NCI-H1048 (cell line): ENCODE measurements at places on chromosomes 1 and 21.

DNA sequence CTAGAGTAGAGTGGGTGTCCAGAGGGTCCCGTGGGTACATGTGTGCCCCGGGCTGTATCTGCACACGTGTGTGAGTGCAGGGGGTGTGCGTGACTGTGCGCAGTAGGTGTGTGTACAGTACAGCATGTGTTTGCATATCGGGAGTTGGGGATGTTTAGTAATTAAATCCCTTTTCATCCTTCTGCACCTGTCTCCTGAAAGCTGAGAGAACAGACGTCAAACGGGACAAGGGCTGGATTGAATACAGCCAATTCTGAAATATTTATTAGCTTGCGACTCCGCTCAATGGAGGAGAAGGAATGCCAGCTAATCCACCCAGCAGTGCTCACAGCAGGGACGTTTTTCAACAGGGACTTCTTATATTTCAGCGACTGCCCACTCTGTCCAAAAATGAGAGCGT, 44.7 kb upstream of the CASZ1 start:
- DNase-seq, result no peak

DNA sequence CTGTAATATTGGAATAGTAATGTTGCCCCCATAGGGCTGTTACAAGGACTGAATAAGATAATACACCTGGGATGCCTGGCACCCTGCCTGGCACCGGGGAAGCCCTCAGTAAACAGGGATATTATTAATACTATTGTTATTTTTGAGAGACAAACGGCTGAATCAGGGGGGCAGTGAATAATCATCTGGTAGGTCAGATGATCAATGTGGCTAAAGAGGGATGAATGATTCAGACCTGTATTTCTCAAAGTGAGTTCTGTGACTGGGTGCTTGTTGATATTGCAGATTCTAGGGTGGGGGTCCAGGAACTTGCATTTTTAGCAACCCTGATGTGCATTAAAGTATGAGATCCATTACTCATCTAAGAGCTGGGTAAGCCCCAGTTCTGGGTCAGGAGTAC, 46.2 kb upstream of the BCL10 start:
- no peak for DNase-seq

GRCh38 chr1:156461781-156462647, 38.6 kb downstream of the MEF2D start:
- no peak for DNase-seq

DNA sequence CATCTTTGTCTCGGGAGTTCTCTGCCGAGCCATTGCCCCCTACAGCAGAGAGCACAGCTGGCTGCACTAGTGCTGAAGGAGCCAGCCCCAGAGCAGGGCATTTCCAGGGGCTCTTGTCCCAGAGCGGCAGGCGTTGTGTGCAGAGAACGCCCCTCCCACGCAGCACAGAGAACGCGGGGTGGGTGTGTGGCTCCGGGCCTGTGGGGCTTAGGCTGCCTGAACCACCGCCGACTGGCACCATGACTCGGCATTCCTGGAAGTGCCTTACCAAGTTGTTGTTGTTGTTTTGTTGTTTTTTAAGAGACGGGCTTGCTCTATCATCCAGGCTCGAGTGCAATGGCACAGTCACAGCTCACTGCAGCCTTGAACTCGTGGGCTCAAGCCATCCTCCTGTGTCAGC, 15.8 kb upstream of the DIP2A start:
- no peak for DNase-seq

- DNase-seq, result no peak
Measured at GRCh38 chr1:247338723-247339275, 7.1 kb upstream of the ZNF496 start.

GRCh38 chr1:180136331-180136967, 18.2 kb upstream of the QSOX1 start:
- DNase-seq, result no peak

GRCh38 chr1:62407398-62408009, 29.3 kb upstream of the USP1 start:
- peak; percentile 9 for DNase-seq

DNA sequence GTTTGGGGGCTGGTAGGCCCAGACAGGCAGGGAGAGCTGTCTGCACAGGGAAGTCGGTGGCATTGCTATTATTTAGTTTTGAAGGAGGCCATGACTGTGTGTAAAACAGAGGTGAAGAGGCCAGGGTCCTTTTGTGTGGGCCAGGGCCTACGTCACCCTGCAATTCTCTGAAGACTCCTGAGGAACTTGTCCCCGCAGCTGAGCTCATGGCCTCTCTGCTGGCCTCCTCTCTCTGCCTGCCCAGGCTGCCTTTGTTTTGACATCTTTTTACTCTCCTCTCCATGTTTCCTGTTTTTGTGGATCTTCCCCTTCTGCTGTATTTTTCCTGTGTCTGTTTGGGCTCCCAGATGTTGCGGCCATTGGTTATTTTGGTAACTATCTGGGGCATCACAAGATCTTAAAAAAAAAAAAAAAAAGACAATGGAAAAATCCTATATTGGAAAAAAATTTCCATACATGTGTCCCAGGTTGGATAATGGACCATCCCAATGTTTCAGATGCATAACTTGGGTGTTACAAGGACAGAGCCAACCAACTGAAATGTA, 280.7 kb downstream of the RPS6KC1 start:
- no peak for DNase-seq

DNA sequence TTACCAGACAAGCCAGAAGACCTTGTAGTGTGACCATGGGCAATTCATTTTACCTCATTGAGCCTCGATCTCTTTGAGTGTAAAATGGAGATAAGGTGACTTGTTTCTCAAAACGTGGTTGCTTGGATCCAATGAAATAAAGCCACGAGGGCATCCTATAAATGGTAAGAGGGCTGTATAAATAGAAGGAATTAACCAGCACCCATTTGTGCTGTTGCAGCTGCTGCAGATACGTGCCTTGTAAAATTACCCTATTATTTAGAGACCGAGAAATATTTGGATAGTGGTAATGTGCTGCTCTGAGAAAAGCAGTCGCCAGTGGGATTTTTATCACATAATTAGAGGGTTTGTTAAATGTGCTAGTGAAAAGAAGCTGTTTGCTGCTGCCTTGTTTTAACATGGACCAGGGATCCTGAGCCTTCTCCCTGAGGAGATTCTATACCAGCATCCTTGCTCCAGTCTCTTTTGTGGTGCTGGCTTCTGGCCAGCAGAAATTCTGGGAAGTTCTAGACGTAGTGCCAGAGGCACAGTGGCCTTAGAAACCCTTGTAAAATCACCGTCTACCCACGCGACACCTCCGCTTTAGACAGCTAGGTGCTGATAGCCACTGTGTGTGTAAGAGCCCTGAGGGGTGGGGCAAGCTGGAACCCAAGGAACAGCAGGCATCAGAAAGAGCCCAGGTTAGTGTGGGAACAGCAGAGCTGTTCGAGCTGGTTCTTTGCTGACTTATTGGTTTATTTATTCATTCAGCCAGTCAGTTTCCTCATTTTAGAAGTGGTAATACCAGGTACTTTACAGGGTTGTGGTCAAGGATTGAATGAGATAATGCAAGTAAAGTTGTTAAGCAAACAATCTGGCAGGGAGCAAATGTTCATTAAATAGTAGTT, 137.5 kb downstream of the NOS1AP start:
- DNase-seq, result no peak

- no peak for DNase-seq
Measured at GRCh38 chr1:211598514-211598913, 19.6 kb upstream of the SLC30A1 start.

DNA sequence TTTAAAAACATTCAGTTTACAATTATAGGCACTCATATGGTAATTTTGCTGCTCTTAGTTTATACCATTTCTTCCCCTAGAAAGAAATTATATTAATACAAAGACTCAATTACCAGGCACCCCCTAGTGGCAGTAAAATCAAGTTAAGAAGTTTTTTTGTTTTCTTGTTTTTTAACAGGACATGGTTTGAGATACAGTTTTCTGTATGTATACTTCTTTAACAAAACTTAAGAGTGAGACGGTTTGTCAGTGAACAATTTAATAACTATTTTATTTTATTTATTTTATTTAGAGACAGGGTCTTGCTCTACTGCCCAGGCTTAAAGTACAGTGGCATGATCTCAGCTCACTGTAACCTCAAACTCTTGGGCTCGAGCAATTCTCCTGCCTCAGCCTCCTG, 224.6 kb downstream of the FAF1 start:
- DNase-seq, result no peak

GRCh38 chr1:54095546-54096226, 42.3 kb downstream of the TCEANC2 start:
- no peak for DNase-seq

DNA sequence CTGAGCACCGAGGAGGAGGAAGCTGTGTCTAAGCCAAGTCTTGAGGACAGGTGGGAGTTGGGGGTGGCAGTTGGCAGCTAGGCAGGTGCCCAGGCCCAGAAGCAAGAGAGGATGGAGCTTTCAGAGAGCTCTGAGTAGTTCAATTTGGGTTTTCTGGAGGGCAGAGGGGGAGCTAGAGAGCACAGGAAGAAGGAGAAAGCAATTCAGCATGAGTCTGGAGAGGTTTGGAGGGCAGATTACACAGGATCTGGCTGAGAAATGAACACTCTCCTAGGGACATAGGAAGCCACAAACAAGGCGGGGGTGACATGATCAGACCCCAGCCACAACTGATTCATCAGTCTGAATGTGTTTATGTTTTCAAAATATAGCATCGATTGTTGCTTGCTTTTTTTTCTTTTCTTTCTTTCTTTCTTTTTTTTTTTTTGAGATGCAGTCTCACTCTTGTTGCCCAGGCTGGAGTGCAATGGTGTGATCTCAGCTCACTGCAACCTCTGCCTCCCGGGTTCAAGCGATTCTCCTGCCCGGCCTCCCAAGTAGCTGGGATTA, 23.8 kb downstream of the PTPRF start:
- DNase-seq, result no peak

DNA sequence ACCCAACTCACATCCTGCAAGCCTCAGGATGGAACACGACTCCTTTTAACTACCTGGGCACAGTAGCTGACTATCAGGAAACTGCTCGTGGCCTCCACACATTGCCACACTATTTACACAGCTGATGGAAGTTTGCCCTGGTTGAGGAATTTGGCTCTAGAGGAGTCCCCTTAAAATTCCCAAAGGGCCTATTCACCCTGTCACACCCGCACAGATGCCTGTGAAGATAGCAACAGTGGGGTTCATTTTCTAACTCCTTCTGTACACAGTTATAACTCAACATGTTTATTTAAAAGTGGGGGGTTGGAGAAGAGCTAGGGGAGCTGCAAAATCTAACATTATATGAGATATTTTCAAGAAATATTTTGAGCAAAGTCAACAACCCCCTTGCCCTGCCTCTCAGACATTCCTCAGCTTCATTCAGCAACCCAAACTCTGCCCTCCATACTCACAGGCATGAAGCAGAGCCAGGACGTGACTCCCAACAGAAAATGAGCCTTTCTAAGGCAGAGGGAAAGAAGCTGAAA, 35.8 kb upstream of the CCN1 start:
- DNase-seq, result no peak

DNA sequence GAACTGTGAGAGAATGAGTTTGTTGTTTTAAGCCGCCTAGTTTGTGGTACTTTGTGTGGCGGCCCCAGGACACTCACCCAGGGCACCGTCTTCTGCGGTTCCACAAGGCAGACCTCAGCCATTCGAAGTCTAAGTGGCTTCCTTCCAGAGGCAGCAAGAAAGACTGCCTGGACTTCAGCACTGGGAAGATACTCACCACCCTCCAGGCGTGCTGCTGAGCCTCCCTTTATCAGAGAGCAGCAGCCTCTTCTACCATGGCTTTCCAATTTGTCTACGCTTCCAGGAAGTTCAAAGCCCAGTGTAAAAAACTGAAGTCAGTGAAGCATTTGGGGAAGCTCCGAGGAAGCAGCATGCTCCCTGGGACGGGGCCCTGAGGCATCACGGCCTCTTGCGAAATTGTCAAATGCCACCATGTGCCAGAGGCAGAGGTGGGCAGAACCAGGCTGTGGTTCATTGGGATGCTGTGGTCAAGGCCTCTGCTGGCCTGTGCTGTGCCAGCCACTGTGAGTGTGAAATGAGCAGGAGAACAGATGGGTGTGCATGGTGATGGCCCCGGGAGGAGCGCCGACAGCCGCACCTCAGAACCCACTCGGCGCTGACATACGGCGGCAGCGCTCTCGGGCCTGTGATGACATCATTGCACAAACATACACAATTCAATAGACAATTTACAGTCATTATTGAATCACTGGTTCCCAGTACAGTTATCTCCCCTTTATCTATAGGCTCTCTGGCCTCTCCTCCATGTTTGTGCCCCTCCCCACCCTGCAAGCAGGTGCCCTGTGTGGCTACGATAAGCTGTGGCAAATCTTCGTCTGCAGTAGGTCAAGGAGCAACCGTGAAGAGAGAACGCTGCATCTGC, 110.4 kb downstream of the PDE9A start:
- DNase-seq, result no peak
